ENCODE measurements at places on chromosomes 4 and X.

GRCh38 chr4:103867311-103867710 is 147.5 kb upstream of the TACR3 start:
- no peak for DNase-seq

GRCh38 chr4:2142630-2143427 is 83.7 kb downstream of the NAT8L start:
- DNase-seq, result no peak

- DNase-seq, result peak; percentile 9
These were observed 935.0 kb upstream of the INTU start for GRCh38 chr4:126697748-126698147.

DNA sequence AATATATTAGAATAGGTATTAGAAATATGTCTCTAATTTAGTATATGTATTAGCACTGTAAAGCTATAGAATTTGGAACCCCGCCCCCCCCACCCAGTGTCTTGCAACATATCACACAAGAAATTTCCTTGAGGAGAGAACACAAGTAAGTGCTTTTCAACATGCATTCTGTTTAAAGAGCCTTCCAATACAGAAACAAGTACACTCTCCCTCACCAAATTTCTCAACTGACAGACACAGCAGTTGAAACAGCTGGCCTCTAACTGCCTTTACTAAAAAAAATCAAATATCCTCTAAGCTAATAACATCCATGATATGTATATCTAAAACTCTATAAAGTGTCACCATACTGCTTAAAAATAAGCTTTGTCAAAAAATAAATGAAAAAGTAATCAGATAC is 12.4 kb downstream of the CAMK2D start:
- DNase-seq, result no peak

DNA sequence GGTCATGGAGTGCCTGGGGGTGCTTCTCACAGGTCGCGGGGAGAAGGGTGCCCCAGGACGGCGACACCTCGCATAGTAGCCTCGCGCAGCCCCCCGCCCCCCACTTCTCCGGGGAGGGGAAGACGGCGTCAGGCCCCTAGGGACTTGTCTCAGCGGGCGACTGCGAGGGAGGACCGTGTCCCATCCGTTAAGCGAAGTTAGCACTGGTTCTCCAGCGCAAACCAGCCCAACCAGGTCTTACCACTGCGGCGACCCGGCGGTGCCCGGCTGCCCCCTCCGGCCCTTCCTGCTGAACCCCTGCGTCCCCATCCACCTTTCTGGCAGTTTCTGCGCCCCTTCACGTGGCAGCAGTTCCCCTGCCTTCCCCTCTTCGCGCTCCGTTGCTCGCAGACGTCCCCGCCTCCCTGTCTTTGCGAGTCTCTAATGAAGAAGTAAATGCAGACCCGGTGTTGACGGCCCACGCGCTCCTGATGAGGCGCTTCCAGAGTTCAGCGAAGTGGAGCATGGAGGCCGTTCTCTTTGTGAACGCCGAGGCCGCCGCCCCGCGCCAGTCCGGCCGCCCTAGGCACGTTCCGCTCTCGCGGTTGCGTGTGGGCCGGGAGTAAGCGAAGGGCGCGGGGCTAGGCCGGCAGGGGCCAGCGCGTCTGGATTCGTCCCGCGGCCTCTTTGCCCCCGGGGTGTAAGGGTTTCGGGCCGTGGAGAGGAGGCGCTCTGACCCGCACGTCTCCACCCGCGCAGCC is 3.0 kb downstream of the SLIT2 start:
- DNase-seq, result peak; percentile 28

DNA sequence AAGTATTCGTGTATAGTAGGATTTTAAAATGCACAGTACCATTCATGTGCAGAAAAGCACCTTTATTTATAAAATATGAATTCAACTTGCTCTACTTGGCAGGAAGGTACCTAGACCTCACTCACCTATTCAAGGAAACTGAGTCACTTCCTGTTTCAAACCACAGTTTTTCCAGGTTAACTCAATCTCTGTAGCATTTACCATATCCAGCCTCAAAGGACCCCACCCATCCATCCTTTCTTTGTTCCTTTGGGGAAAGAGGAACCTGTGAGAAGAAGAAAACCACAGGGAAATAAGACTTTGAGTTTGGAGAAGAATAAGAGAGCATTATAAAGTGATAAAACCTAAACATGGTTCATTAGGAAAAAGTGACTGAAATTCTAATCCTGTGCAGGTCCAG is 250.7 kb downstream of the CBR4 start:
- no peak for DNase-seq

DNA sequence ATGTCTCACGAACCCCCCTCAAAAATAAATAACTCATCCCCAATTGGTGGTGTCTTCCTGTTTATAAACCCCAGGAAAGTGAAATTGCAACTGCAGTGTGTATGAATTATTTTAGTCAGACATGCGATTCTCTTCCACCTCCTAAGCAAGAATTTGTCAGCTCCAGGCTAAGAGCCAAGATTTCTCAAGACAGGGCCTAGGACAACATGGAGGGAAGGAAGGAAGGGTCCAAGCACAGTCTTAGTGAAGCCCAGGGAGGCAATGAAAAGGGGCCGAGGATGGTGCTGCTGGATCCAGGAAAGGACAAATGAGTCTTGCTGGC is 20.0 kb downstream of the SH3KBP1 start:
- DNase-seq, result peak; percentile 54

GRCh38 chr4:151417164-151417571 is 8.2 kb downstream of the FHIP1A start:
- DNase-seq, result no peak

DNA sequence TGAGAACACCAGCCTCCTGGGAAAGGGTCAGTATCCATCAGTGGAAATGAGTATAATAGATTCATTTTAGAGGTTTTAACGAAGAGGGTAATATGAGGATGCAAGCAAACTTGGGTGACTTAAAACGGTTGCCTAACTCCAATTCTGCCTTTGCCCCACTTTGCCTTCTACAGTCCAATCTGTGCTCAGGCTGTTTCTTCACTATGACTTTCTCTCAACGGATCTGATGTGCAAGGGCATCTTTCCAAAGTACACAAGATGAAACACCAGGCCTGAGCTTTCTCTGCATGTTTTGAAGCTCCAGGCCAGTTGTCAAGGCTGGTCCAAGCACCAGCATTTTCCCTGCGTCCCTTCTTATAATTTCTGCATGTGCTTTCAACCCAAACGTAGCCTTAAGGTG is 68.0 kb upstream of the TMEM164 start:
- no peak for DNase-seq

- no peak for DNase-seq
These were observed 132.7 kb downstream of the GATB start for GRCh38 chr4:151628001-151628608.

DNA sequence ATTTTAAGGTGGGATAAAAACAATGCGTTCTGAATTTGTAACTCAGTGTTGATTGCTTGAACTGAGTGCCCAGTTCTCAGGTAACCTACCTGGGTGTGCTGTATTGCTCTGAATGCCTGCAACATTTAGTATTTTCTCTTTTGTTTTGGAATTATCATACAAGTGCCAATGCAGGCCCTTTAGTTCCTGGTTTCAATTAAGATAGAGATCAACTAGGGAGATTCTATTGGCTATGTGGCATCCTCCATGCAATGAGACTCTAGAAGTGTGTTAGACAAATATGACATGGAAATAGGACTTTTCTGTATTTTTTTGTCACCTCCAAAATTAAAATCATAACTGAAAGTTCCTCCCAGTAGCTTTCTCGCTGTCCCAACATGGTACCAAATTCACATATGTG is 438.7 kb upstream of the IGFBP7 start:
- no peak for DNase-seq

DNA sequence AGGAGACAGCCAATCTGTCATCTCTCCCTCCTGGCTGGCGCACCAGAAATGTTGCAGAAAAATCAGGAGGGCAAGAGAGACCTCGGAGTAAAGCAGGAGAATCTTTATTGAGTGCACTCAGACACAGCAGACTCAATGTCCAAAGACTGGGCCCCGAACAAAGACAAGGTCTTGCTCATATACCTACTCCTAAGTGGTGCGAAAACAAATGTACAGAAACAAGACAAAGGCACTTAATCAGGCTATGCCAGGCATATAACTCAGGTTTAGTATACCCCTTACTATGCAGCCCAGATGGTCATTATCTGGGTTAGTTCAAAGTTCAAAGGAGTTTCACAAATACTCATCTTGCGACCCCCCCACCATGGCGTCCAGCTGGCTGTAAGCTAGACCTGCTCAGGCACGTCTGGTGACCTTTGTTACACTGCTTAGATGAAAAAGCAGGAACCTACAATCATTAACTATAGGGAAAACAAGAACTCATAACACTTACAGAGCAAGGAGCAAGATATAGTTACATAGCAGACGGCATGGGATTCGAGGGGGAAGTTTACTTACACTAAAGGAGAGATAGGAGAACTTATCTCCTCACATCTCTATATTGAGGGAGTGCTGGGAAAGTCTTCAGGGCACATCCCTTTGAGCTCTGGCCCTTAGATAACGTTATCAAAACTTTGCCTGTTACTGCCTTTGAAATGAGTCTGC is 27.5 kb downstream of the SULT1E1 start:
- DNase-seq, result no peak

GRCh38 chr4:105236916-105237311 is 90.2 kb downstream of the TET2 start:
- DNase-seq, result no peak

DNA sequence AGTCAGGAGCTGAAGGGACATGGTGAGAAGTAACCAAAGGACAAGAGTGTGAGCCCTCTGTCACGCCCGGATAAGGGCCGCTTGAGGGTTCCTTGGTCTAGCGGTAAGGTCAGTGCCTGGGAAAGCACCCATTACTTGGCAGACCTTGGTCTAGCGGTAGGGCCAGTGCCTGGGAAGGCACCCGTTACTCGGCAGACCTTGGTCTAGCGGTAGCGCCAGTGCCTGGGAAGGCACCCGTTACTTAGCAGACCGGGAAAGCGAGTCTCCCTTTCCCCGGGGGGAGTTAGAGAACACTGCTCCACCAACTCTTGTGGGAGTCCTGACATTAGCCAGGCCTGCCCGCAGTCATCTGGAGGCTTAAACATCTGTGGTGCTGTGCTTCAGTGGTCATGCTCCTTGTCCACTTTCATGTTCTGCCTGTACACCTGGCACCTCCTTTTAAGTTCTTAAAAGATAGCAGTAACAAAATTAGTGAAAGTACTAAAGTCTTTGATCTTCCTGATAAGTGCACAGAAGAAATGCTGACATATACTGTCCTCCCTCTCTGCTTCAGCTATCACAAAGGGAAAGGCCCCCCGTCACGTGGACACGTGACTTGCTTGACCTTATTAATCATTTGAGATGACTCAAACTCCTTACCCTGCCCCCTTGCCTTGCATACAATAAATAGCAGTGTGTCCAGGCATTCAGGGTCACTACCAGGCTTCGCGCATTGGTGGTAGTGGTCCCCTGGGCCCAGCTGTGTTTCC is 9.3 kb upstream of the SEC24B start:
- DNase-seq, result no peak

DNA sequence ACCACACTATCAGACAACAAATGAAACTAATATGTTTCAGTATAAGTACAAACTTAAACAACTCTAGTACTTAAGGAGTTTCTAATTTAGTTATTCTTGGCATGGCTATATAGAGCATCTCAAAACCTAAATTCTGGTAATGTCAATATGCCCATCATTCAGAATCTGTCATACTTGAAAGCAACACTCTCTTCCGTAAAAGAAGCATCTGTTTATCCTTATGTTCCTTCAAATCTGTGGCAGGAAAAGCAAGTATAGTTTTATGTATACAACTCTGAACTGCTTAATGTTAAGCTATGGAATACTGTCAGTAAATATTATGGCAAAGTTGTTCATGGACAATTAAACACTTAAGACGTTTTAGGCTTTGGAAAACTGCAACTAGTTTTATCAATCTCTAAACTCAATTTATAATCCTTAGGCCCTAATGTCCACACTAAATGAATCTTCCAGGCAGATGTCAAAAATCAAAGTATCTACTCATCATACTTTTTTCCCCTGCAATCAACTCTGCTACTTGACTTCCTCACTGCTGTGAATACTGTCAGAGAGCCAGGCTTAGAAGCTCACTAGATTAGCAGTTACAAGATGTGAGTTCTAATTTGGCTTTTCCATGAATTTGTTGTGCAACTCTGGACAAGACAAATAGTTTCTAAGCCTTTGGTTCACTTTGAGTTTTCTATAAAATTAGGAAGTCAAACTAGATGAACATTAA is 109.4 kb downstream of the SCLT1 start:
- no peak for DNase-seq

DNA sequence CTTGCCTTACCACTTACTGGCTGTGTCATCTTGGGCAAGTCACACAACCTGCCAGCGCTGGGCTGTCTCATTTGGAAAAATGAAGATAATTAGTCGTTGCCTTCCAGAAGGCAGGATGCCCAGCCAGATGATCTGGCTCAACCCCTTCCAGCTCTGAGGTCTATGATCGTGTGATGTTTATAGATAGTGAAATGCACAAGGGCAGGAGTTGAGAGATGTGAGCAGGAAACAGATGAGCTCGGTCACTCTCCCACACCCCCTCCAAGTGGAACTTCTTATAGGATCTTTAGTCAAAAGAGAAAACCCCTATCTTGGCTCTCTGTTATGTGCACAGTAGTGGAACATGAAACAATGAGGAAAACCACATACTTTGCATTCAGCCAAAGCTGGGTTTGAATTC is 336.8 kb upstream of the PPARGC1A start:
- peak; percentile 45 for DNase-seq

GRCh38 chr4:28555866-28556265 is 1695.2 kb downstream of the STIM2 start:
- peak; percentile 6 for DNase-seq

DNA sequence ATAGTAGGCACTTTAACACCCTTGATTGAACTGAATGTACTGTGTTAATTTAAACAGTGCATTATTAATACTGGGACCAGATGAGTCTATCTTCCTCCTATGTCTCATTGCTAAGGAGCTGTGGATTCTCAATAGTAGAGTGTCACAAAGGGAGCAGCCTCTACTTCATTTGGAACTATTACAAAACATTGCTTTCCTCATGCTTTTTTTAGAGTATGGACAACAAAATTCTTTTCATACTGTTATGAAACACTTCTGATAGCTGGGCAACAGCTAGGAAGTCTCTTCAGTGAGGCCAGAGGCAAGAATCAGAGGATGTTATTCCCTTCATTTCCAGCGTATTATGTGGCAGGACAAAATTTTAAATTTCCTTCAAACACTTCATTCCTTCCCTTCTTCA is 160.8 kb downstream of the FBXO8 start:
- peak; percentile 7 for DNase-seq

DNA sequence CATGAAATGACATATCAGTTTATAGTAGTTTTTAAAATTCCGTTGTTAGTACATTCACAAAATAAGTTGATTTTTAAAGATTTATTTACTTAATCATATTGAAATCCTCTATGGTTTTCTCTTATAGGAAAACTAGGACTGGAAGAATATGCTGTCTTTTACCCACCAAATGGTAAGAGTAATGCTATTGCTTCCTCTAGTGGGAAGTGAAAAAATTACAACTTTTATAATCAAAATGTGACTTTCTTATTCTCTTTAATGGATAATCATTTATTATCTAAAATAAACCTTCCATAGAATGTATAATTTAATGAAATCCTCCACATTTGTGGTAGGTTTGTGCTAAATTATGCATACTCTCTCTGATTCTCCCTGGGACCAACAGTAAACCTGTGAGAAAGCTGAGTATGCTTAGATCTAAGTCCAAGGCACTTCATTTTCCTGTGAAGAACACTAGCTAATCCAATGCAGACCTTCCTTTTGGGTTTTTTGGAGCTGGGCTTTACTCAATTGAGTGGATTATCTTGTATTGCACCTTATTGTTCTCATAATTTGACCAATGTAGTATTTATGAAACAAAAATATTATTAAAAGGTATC is 136.2 kb downstream of the TBC1D19 start:
- DNase-seq, result peak; percentile 48

Measured in AG08395 (cell line).